RPMI8226 (cell line): ENCODE measurements at places on chromosomes 2 and 18.

DNA sequence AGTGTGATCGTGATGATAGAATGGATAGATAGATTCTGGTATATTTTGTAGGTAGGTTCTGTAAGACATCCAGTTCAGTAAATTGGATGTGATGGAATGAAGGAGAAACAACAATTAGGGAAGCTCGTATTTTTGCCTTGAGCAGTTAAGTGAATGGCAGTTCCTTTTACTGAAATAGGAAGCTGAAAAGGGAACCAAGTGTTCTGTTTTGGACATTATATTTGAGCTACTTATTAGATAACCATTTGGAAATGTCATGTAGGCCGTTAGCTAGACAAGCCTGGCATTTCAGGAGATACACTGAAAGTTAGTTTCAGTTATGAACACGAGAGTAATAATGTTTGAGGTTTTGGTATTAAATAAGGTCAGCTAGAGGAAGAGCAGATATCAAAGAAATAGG lies 41.5 kb downstream of the MARCHF7 start:
- no peak for DNase-seq

DNA sequence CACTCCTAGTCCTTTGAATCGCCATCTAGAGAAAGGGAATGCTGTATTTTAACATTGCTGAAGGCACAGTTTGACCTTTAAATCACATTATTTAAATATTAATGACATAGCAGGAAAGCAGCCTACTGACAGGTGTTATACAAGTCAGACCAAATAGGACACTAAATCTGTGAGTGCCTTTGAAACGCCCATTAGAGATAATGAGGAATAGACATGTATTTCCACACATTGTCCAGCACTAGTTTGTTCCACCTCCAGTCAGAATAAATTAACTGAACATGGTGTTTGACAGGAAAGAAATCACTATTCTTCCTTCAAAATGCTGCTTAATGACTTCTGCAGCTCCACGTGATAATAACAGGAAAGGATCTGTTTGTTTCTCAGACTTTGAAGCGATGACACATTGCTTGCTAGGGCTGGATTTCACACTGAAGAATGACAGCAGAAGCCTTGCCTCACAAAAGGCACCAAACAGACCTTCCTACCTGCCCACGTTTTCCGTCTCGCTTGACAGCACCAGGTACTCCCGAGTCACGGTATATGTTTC lies 90.5 kb upstream of the DDX18 start:
- DNase-seq = no peak

DNA sequence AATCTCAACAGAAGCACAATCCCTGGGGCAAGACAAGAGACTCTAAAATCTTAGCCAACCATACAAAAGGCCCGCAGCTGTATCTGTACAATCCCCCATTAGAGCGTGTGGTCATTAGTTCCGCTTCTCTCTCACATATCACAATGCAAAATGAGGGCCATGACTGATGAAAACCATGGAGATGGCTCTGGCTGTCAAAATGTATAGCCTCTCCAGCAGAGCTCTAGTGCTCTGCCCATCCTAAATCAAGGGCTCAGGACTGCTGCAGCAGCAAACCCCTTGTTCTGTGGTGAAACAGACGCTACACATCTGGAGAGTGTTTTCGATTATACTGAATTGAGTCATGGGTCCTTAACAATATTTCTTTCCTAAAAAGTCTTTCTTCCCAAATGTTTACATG lies 221.0 kb downstream of the PID1 start:
- DNase-seq = no peak

DNA sequence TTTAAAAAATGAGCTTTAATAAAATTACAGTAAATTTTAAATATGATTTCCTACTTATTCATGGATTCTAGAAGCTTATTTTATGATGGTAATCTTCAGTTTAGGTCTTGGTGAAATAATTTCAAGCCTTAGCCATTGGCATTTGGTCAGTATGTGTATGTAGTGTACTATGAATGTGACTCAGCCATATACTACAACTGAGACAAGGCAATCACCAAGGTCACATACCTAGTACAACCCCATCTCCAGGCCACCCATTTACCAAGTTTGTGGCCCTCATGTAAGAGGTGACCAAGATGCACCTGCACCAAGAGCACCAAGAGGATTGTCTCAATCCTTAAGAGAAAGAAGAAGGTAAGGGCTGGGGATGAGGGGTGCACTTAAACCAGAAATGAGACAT lies 54.8 kb upstream of the FRZB start:
- DNase-seq = no peak

- DNase-seq = no peak
These were observed 168.3 kb downstream of the BABAM2 start for GRCh38 chr2:28058791-28059190.

GRCh38 chr18:54942569-54942968 lies 16.7 kb downstream of the CCDC68 start:
- no peak for DNase-seq

DNA sequence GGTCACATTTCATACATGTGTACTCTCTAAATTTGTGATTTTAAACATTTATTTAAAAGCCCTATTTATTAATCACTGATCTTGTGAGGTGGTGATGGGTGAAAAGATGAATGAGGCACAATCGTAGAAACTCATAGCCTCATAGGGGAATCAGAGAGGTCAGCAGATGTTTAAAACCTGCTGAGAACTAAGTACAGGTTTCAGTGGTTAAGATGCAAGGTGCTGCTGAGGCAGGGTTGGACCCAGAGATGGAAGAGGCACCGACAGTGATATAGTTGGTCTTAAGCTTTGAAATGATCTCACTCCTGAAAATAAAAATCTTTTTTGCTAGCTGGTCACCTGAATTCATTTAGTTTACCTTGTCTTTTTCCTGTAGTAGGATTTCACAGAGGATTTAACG lies 49.6 kb downstream of the LINC00305 start:
- DNase-seq = no peak

DNA sequence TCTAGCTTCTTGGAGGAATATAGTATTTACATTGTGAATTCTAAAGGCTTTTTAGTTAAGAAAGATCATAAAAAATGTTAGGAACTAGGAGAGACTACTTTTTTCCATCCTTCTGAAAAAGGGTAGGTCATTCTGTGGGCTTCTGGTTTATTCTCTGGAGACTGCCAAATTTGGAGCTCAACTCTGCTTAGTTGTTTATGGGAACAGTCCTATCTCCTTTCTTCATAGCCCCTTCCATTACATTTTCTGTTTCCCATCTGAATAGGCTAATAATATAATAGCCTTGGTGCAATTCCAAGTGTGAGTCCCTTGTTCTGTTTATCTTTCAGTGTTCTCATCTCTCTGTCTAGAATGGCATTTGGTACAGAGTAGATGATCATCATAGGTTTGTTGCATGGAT lies 15.6 kb downstream of the LAMA3 start:
- no peak for DNase-seq

GRCh38 chr2:82143343-82143742 lies 1838.8 kb upstream of the LRRTM1 start:
- DNase-seq = no peak

- no peak for DNase-seq
These were observed 273.5 kb downstream of the CDH20 start for GRCh38 chr18:61606759-61607158.

GRCh38 chr2:210169516-210170195 lies 1.6 kb downstream of the KANSL1L start:
- peak; percentile 37 for DNase-seq

DNA sequence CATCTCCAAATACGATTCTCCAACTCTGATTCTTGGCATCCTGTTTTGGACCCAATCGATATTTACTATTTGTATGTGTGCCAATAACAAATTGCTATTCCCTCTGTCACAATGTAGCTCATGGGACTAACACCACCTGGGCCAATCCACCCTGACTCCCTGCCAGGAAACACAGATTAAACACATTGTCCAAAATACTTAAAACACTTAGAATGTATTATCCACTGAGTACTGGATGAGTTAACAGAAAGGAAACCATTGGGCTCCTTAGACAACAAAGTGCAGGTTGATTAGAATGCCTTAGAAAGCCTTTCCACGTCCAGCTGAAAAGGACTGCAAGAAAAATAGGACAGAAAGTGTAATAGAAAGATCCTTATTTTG lies 79.4 kb upstream of the ARHGAP28 start:
- no peak for DNase-seq

DNA sequence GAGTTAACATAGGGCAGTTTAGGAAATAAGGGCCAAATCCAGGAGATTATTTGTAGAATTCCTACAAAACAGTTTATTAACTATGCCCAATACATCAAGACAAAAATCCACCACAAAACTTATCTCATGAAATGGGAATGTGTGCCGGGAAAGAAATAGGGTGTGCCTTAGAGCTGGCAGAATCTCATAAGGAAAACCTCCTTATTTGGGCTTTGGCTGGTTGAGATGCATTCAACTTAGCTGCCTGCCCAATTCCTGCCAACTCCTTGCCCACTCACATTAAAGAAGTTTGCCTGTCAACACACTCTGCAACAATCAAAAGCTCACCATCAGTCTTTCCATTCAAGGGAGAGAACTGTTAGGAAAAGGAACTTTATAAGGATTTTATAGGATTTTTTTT lies 500.6 kb downstream of the SATB2 start:
- DNase-seq = no peak
